ENCODE measurements at places on chromosomes 3 and 15. TPM values are rescaled to one million over a fixed set of nuclear protein-coding genes. Genes with fewer than 3 reads are reported as not detected.

Gene ATP13A5
- not detected for total RNA-seq

Gene IL12A
- total RNA-seq = not detected

Gene WDR76
- 54.1 TPM for total RNA-seq

Gene TBL1XR1
- 168 TPM for total RNA-seq

Gene ZPLD1
- total RNA-seq = not detected

Gene CCDC39
- total RNA-seq = not detected

Gene GPR149
- total RNA-seq = not detected

Gene UBAP1L
- total RNA-seq = 4.5 TPM

Gene GRAMD1C
- total RNA-seq = 0.81 TPM

All from activated naive CD4-positive, alpha-beta T cell treated with anti-CD3 and anti-CD28 coated beads, Interleukin-2, amount 10 ng/mL, durations not matched to agents 5 hours and 36 hours (primary cell).